ENCODE measurements at places on chromosomes 1 and 21.

DNA sequence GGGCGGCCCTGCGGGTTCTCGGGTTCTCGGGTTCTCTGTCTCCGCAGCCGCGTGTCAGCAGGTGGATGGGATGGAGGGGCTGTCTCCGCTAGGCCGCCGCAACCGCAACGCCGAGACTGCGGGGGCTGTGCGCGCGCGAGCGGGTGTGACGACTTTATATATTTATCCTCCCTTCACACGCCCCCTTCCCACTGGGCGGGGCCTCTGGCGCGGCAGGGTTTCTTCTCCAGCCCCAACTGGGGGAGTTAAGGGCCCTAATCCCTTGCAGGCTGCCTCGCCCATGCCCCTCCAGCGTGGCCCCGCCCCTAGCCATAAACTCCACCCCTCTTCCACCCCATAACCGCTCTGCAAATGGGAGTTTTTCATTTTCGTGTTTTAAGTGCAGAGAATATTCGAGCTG lies 3.4 kb downstream of the IGSF21 start:
- peak; percentile 16 for DNase-seq

DNA sequence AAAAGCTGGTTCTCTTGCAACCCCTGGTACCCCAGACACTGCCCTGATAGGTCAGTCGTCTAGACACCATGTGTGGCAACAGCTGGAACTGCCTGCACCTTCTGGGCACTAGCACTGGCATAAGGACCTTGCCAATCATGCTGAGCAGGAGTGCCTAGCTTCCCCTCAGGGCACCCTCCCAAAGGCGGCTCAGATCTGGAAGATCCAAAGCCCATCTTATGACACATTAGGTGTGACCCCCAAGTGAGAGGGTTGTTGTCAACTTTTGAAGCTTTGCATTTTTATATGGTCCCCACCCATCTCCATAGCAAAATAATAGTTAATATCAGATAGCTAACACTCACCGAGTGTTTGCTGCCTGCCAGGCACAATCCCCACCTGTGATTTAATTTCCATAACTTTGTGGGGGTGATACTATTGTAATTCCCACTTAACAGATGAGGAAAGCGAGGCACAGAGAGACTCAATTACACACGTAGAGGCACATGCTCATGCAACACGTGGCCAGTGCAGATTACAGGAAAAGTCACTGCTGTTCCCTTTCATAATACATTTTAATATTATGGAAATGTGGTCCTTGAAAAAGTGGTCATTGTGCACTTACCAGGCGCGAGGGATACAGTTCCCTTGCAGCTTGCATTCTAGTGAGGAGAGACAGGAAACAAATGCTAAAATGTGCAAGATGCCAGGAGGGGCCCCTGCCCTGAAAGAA lies 25.8 kb downstream of the EXOC8 start:
- no peak for DNase-seq

GRCh38 chr21:35150562-35151226 lies 101.6 kb upstream of the RUNX1 start:
- DNase-seq: no peak

GRCh38 chr1:91440847-91441246 lies 36.2 kb upstream of the HFM1 start:
- no peak for DNase-seq

DNA sequence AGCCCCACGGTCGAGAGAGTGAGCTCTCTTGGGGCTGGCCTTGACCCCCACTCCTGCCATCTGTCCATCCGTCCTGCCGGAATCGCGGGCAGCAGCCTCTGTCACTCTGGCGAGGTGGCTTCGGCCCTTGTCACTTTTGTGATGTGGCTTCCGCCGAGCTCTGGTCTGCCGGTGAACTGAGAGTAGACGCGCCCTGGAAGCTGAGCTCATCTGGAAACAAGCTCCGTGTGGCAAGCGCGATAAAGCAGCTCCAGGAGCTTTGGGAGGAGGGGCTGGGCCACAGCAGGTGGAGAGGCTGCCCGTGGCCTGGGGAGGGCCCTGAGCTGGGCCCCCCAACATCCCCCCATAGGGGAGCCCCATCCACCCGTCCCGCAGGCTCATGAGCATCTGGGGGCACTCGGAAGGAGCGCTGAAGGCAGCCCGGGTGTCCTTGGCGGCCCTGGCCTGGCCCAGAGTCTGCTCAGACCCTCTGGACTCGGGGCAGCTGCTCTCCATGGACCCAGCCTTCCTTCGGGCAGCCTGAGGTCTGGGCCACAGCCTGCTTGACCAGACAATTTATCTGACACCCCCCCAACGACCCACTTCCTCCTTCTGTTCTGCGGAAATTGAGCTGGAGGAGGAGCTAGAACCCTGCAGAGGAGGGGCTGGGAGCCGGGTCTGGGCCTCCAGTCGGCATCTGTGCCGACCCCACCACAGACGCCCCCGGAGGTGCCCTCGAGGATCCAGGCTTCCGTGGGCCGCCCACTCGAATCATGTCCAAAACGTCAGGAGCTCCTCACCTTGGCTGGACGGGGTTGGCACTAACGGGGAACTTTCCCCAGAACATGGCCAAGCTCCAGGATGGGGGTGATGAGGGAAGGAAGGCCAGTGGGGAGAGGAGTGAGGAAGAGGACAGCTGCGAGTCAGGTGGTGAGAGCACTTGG lies 59.1 kb downstream of the SLC19A1 start:
- no peak for DNase-seq
